MG63 (cell line): ENCODE measurements at places on chromosomes 16 and 17. TPM values are rescaled to one million over a fixed set of nuclear protein-coding genes. Genes with fewer than 3 reads are reported as not detected.

- DNase-seq, result no peak
Observed at GRCh38 chr16:3576211-3576610, 992 bp downstream of the NLRC3 start.

DNA sequence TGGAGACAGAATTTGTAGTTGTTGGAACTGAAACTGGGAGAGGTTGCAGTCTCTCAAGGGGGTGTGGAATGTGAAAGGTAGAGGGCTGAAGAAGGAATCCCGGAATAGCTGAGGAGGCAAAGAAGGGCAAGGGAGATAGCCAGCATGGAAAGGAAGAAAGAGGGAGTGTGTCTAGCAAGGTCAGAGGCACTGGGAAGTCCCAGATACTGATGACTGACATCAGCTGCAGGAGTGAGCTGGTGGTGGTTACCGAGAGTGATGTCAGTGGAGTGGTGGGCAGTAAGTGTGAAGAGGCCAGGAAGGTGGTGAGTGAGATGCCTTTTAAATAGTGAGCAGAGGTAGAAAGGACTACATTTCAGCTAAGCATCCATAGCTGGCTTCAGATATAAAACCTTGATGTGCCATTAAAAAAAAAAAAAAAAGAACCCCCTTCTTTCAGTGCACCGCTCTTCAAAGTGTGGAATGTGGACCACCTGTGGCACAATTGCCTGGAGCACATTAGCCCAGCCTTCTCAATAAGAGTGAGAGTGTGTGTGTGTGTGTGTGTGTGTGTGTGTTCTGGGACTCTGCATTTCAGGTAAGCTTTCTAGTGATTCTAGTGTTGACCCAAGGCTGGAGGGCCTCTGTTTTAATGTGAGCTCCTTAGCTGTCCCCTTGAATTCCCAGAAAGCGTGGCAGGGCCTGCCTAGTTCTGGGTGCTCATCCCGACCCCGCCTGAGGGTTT, 8.5 kb downstream of the PRMT7 start:
- no peak for DNase-seq

- no peak for DNase-seq
Observed at GRCh38 chr17:42414704-42415409, 8.2 kb downstream of the CAVIN1 start.

DNA sequence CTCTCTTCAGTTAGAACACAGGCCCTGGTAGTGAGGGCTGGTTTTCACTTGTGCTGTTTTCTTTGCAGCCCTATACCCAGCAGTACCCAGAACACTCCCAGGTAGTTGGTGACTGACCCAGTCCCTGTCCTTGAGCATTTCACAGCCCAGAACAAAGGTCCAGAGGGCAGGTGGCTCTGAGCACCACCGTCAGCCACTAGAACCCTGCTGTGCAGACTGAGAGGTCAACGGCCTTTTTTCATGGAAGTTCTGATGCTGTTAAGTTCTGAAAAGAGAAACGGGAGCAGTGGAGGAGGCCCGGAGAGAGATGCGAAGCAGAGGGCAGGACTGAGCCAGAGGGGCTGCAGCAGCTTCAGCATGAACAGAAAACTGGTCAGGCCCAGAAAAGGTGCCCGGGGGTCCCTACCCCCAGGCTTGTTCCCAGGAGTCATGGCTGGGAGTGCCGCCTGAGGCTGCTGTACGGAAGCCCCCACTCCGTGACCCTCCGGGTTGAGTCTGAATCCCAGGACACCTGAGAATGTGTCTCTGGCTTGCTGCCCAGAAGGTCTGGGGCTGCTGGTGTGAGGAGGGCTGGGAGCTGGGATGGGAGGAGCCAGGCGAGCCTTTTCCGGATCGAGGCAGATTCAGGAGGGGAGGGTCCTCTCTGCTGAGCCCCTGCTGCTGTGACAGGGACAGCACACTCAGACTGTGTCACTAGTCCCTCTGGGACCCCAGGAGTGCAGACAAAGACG, 8.7 kb downstream of the ZNF276 start:
- no peak for DNase-seq

GRCh38 chr16:89402962-89403361, 87.4 kb downstream of the ANKRD11 start:
- no peak for DNase-seq

- DNase-seq, result no peak
Observed at GRCh38 chr16:5852151-5852550, 754.6 kb upstream of the EEF2KMT start.

DNA sequence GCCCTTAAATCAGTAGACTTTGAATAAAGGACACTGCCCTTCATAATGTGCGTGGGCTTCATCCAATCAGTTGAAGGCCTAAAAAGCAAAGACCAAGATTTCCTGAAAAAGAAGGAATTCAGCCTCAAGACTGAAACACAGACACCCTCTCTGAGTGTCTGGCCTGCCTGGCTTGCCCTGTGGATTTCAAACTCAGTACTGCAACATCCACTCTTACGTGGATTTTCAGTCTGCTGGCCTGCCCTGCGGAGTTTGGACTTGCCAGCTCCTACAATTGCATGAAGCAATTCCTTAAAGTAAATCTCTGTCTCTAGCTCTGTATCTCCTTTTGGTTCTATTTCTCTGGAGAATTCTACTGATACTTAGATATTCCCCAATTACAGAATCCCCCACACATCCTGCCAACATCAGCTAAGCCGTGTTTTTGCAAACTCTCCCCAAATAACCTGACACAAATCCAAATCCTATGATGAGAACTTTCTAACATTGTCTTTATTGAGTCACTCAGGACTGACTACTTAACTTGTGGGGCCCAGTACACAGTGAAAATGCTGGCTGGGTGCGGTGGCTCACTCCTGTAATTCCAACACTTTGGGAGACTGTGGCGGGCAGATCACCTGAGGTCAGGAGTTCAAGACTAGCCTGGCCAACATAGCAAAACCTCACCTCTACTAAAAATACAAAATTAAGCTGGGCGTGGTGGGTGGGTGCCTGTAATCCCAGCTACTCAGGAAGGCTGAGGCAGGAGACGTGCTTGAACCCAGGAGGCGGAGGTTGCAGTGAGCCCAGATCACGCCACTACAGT, 7.2 kb upstream of the TNFRSF17 start:
- DNase-seq, result peak; percentile 59

Gene TEKT1
- total RNA-seq, result not detected in 2 replicates

DNA sequence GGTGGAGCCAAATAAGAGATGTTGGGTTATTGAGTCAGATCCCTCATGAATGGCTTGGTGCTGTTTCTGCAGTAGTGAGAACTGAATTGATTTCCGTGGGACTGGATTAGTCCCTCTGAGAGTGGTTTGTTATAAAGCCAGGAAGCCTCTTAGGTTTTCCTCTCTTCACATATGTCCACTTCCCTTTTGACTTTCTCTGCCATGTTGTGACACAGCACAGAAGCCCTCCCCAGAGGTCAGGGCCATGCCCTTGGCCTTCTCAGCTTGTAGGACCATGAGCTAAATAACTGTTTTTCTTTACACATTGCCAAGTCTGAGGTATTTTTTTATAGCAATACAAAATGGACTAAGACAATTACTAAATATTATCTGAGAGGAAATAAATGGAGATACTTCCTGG, 10.3 kb upstream of the HAPSTR1 start:
- DNase-seq, result no peak

DNA sequence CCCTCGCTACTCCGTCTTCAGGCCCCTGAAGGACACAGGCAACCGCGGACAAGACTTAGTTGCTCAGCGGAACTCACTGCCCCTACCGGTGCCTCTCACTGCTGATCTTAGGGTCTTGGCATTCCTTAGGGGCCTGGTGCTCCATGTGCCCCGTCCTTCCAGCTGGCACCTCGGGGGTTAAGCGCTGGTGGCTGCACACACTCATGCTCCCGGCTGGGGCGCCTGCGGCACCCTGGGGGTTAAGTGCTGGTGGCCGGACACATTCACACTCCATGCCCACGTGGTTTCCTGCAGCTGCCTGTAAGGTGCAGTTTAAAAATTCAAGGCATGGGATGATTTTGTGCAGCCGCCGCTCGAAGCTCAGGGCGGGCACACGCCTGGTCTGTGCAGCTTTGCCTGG, 45.1 kb downstream of the BAIAP2 start:
- DNase-seq, result no peak

- DNase-seq, result no peak
Observed at GRCh38 chr17:74579900-74580299, 12.2 kb downstream of the CD300LD start.

DNA sequence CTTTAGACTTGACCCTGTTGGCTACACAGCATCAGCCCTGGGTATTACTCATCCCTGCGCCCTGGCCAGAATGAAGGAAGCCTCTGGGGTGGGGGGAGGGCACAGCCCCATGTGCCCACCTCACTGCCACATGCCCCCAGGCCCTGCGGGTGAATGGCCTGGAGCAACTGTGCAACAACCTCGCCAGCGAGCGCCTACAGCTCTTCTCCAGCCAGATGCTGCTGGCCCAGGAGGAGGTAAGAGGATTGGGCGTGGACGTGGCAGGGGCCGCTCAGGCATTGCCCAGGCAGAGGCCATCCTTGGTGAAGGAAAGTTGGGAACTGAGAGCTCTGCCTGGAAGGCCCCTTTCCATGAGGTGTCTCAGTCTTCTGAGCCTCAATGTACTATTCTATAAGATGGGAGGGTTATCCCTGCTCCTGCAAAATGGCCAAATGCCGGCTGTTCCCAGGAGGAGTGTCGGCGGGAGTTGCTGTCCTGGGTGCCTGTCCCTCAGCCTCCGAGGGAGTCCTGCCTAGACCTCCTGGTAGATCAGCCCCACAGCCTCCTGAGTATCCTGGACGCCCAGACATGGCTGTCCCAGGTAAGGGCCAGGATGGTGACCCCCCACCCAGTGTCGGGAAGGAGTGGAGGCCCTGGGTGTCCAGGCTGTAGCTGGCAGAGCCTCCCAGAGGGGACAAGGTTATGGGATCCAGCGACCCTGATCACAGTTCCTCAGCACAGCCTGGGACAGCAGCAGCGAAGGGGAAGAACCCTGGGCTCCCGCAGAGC, 8.9 kb downstream of the MYO15B start:
- DNase-seq, result no peak

DNA sequence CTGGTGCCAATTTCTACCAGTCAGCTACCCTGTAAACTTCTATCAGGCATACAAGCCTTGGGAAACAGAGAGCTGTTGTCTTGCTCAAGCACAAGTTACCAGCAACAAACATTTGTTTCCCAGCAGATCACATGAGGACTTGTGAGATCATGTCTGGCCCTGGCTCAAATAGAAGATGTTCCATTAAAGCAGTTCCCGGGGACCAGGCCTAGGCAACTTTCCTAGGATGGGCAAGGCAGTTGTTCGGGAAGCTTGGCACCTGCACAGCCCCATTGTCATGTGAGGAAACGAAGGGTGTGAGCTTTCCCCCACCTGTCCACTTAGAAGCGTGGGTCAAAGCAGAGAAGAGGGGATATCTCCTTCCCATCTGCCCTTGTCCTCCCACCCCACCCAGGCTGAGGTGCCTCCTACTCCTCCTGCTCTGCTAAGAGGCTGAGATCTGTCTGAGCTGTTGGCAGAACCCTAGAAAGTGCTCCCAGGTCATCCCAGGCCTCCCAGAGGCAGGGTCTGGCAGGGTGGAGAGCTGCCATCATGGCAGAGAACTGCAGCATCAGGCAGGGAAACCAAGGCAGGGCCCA, 11.2 kb upstream of the SLC47A2 start:
- DNase-seq, result peak; percentile 76

Gene TMC7
- 6.2 and 6.9 TPM in 2 replicates for total RNA-seq

GRCh38 chr17:78394209-78394608, 15.8 kb downstream of the PGS1 start:
- no peak for DNase-seq

DNA sequence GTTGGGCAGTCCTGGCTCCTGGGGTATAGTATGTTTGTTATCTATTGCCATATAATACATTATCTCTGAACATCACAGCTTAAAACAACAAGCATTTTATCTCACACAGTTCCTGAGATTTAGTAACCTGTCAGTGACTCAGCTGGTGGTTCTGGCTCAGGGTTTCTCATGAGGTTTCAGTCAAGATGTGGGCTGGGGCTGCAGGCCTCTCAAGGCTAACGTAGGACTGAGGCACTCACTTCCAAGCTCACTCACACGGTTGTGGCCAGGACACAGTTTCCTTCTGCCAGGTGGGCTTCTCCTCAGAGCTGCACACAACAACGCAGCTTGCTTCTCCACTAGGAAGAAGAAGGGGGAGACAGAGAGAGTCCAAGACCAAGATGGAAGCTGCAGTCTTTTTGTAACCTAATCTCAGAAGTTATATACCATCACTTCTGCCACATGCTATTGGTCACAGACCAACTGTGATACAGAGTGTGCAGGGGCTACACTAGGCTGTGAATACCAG, 10.3 kb upstream of the MED13 start:
- DNase-seq, result no peak

GRCh38 chr16:8641671-8642070, 20.2 kb downstream of the METTL22 start:
- DNase-seq, result no peak

DNA sequence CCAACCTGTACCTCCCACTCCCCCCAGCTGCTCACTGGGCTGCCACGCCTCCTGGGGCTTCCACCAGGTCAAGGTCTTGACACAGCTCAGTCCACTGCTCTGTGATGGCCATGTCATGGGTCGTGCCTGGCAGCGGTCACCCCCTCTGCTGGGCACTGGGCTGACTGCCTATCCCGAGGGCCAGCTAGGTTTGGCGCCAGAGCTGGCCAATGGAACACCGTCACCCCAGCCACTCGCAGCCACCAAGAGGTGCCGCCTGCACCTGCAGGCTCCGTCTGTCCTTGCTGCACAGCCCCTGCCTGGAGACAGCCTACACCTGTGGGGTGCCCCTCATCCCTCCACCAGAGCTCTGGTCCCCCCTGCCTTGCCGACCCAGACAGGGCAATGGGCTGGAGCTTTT, 4.5 kb upstream of the RAB40C start:
- DNase-seq, result no peak

GRCh38 chr17:74641224-74641957, 17.9 kb upstream of the CD300E start:
- no peak for DNase-seq

GRCh38 chr16:30622455-30623032, 12.4 kb upstream of the ZNF689 start:
- DNase-seq, result no peak

Gene CCL11
- not detected in 2 replicates for total RNA-seq
